ENCODE measurements at places on chromosomes 3 and 15.

GRCh38 chr3:2851361-2851760, 258.8 kb downstream of the IL5RA start:
- DNase-seq: no peak

- no peak for DNase-seq
Measured at GRCh38 chr15:57553526-57553925, 38.2 kb upstream of the MYZAP start.

GRCh38 chr3:70861234-70861633, 548.8 kb upstream of the MDFIC2 start:
- peak; percentile 89 for DNase-seq

GRCh38 chr3:27511724-27512422, 27.7 kb upstream of the SLC4A7 start:
- DNase-seq: no peak

- no peak for DNase-seq
Measured at GRCh38 chr3:5731100-5731499, 543.6 kb downstream of the EDEM1 start.

DNA sequence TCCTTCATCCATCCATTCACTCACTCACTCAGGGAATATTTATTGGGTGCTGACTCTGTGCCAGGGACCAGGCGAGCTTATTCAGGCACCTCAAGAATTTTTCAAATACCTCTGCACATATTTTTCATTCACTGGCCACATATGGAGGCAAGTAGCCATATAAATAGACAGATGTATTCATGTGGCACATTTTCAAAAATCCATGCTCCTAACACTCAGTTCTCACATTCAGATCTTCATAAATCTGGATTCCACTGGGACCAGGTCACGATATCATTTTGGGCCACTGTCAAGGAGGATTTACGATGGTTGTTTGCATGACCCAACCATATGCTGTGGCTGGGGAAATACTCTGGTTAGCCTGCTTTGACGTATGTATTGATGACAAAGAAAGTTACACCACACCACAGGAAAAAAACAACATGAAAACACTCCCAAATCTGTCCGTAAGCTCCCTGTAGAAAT, 241.8 kb upstream of the LRTM1 start:
- DNase-seq: peak; percentile 100
